ENCODE measurements at places on chromosomes 12 and 14. TPM values are rescaled to one million over a fixed set of nuclear protein-coding genes. Genes with fewer than 3 reads are reported as not detected.

DNA sequence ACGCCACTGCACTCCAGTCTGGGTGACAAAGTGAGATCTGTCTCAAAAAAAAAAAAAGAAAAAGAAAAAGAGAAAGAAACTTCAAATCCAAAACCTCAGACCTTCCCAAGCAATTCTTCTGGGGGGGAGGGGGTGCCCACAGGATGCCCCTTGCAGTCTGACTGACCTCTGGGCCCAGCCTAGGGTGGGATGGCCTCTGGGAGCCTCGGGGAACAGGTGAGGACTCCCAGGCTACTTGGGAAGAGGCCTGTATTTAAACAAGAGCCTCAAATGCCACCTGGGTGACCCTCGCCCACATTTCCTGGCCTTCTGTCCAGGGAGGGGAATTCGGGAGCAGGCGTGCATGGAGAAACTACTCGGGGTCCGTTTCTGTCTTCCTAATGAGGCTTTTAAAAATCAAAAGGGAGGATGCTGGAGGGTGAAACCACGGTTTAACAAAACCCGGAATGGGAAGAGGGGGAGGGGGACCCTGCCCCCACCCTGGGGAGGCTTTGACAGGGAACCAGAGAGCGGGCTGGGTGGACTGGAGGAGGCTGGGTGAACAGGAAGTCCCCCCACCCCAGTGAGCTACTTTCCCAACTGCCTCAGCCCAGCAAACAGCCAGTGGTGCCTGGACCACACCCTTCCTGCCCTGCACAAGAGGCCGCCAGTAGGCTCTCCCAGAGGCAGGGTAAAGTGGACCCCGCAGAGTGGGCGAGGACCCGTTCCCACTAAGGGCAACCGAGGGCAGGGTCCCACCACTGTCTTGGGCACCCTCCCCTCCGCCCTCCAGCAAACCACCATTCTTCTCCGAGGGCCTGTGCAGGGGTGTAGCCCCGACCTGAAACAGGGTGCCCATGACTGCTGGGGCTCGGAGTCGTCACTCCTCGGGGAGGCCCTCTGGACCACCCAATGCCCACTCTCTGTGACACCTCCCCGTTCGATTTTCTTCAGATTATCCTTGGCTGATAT lies 1.5 kb upstream of the FBRSL1 start:
- DNase-seq: peak; percentile 56

TGM1 gene
- 1.8 TPM for polyA plus RNA-seq

GRCh38 chr12:73947326-73948026 lies 590.2 kb upstream of the ATXN7L3B start:
- DNase-seq: no peak

DNA sequence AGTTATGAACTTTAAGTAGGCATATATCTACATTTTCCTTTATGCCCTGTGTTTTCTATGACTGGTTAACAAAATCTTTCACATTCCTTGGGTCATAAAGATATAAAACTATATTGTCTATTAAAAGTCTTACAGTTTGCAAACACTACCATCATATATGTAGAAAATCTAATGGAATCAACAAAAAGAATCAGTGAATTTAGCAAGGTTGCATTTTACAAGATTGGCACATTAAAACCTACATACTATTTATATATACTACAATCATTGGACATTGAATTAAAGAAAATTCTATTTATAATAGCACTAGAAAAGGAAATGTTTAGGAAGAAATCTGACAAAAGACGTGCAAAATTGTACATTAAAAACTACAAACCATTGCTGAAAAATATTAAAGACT lies 173.3 kb upstream of the ABCD2 start:
- no peak for DNase-seq

GRCh38 chr12:31431721-31432240 lies 105.8 kb upstream of the SINHCAF start:
- no peak for DNase-seq

OR11H7 gene
- not detected for polyA plus RNA-seq

OR6C2 gene
- polyA plus RNA-seq: not detected

- DNase-seq: no peak
These were observed 47.8 kb upstream of the KIF21A start for GRCh38 chr12:39490500-39491282.

DNA sequence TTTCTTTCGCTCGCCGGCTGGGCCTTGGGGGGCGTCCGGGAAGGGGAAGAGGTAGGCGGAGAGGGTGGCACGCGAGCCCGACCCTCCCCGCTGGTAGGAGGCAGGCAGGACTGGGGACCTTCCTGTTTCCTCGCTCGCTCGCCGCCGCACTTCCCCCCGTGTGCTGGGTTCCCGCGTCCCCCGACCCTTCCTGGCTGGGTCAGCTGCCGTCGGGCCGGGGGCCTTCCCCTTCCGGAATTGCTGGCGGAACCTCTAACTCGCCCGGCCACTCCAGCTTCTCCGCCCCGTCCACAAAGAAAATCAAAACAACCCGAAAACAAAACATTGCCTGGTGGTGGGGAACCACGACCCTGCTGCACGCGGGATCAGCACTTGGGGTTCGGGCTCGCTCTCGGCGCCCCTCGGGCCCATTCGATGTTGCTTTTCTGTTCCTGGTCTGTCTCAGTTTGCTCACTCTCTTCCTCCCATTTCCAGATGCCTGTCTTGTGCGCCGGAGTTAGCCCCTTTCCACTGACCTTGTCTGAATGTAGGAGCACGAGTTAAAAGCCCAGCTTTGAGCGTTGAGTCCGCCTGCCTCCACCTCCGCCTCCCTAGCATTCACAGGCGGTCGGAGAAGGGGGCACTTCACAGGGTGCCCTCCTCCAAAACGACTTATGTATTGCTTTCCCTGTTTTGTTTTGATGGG lies 581 bp downstream of the PAPOLA start:
- DNase-seq: peak; percentile 68

SERPINA1 gene
- polyA plus RNA-seq: 204 TPM

GRCh38 chr12:90170740-90171139 lies 462.1 kb upstream of the ATP2B1 start:
- no peak for DNase-seq

- peak; percentile 40 for DNase-seq
These were observed 415.4 kb upstream of the CCDC196 start for GRCh38 chr14:66070542-66071319.

ETFBKMT gene
- polyA plus RNA-seq: 4.7 TPM

GRCh38 chr14:94001501-94002396 lies 4.6 kb downstream of the CCDC197 start:
- DNase-seq: peak; percentile 52

GRCh38 chr12:127399451-127399850 lies 867.5 kb upstream of the TMEM132C start:
- DNase-seq: no peak

RAB2B gene
- 7.4 TPM for polyA plus RNA-seq

DNA sequence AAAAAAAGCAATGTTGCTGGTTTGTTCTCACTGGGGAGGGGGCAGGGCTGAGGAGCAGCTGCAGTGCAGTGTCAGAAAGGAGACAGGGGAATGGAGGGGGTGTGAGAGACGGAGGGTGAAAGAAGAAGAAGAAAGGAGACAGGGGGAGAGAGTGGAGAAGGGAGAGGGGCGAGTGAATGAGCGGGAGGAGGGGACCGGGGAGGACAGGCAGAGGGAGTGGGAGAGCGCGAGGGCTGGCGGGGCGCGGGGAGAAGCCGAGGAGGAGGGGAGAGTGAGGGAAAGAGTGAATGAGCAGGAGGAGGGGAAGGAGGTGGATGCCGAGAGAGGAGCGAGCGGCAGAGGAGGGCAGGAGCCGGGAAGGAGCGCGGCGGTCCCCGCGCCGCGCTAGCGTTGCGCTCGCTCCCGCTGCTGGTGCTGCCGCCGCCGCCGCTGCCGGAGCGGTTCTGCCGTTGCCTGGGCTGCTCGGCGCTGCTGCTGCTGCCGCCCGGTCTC lies at the start of gene NOVA1:
TSS of gene NOVA1 (minus strand) at position 445 of the 492 bp plus-strand sequence. CDS start 597 bp downstream, outside the sequence.
- no peak for DNase-seq

GRCh38 chr14:73770977-73771847 lies 57.0 kb upstream of the PNMA1 start:
- no peak for DNase-seq

HECTD1 gene
- 56.5 TPM for polyA plus RNA-seq

- no peak for DNase-seq
These were observed 334.1 kb downstream of the BCL11B start for GRCh38 chr14:98937712-98938505.

DNA sequence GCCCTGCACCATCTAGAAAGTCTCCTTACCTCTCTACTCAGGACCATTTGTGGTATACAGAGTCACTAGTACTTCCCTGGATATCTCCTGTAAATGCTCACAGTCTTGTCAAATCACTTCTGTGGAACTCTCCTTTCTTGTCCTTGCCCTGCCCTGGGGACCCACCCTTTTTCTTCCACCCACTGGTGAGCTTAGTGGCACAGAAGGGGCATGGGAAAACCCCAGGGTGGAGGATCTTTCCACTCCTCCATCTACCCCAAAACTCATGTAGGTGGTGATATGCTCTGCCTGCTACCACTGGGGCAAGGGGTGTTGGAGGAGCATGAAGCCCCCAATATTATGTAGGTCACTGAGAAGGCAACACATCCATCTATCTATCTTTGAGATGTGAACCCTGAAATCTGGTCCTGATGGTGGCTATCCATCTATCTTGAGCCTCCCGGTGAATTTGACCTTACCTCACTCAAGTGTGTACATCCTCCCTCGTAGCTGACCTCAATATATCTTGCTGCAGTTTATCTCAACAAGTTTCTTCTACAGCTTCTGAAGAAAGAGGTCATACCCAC lies 943 bp downstream of the TESPA1 start:
- DNase-seq: no peak

GRCh38 chr12:54596526-54596946 lies 8.1 kb upstream of the PPP1R1A start:
- DNase-seq: peak; percentile 83

ZFYVE26 gene
- polyA plus RNA-seq: 5.1 TPM

DNA sequence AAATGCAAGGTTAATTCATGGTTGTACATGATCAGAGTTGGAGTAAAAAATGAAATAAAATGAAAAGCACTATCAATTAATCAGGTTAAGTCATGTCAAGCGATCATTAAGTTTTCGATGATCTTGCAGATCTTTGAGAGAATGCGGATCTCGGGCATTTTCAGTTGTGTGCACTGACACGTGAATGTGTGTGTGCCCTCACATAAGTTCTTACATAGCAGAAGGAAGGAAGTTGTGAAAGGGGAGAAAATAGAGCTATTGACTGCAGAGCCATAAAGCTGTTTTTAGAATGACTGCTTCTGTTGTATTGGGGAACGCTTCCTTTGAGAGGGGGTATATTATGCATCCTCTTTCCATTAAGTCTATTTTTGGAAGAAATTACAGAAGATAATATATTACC lies 101.3 kb downstream of the HMGA2 start:
- peak; percentile 24 for DNase-seq

HAL gene
- polyA plus RNA-seq: 1.1 TPM

GRCh38 chr12:6532051-6532926 lies 2.0 kb upstream of the GAPDH start:
- DNase-seq: peak; percentile 71

DNA sequence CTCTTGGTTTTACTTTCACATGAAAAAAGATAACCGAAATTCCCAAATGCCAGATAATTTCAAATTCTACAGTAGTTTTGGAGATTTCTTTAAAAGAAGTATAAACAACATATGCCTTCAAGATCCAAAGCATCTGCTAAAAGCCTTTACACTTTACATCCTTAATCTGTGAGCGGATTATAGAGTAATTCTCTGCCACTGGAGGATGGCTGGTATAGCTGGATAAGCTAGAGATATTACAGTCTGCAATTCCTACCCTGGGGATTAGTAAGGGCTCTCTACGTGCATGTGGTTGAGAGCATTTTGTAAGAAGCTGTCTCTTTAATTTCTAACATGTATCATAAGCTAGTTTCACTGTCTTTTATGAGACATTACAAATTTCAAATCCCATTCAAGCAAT lies 240.3 kb upstream of the HMGA2 start:
- no peak for DNase-seq

- peak; percentile 80 for DNase-seq
These were observed 144.3 kb upstream of the GSC start for GRCh38 chr14:94914191-94914590.

- no peak for DNase-seq
These were observed 54.2 kb upstream of the AMIGO2 start for GRCh38 chr12:47134005-47134404.

ALX1 gene
- polyA plus RNA-seq: not detected

NOXRED1 gene
- polyA plus RNA-seq: 0.12 TPM

SPX gene
- 0.28 TPM for polyA plus RNA-seq

GRIN2B gene
- polyA plus RNA-seq: not detected

GRCh38 chr12:54012631-54013409 lies 4.0 kb downstream of the HOXC8 start:
- DNase-seq: no peak

TSHR gene
- 0.12 TPM for polyA plus RNA-seq

DNA sequence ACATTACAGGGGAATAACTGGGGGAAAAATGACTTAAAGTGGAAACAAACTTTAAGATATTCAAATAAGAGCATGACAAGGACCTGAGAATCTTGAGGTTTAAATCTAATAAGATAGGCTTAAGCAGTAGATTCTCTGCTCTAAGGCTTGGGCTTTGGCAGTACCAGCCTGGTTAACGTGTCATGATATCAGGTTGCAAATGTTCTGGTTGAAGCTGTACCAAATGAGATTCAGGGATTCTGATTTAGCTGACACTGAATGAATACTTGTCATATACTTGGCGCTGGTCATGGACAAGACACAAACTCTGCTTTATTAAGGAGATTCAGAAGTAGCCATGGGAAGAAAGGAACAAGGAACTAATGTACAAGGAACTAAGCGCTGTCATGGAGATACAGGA lies 6.1 kb downstream of the TCP11L2 start:
- no peak for DNase-seq

DNA sequence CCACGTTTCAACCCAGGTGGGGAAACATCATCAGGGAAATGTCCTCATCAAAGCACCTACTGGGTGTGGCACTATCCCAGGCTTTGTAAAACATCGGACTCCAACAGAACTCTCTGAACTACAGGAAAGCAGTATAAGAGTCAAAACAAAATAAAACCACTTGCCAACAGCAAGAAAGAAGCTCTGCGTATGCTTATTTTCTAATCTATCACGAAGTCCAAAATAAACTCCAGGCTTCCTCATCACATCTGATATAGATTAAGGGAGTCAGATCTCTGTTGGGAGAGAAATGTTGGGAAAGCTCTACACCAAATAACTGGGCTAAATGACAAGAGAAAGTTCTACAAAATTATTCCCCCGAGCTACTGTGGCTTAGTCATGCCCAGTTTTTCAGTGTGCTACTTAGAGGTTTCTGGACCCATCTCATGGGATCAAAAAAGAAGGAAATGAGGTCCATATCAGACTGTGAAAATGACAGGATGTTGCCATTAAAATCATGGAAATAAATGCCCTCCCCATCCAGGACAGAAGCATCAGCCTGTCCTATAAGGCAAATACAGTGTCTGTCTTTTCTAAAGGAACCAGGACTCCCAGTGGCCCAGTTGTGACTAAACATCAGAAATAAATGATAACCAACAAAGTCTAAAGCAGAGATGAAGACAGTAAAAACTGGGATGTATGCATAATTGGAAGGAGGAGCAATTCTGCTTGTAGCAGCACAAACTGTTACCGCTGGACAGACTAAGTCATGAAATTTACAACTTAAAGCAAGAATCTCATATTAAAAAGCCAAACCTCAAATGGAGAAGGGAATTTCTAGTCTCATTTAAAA lies 149.5 kb downstream of the STXBP6 start:
- no peak for DNase-seq

KRT83 gene
- polyA plus RNA-seq: not detected

EVL gene
- 21.0 TPM for polyA plus RNA-seq

- no peak for DNase-seq
These were observed 139.5 kb upstream of the AEBP2 start for GRCh38 chr12:19299765-19300164.

PTHLH gene
- polyA plus RNA-seq: 0.54 TPM
